K562 (cell line): ENCODE measurements at places on chromosomes 2 and 18.

DNA sequence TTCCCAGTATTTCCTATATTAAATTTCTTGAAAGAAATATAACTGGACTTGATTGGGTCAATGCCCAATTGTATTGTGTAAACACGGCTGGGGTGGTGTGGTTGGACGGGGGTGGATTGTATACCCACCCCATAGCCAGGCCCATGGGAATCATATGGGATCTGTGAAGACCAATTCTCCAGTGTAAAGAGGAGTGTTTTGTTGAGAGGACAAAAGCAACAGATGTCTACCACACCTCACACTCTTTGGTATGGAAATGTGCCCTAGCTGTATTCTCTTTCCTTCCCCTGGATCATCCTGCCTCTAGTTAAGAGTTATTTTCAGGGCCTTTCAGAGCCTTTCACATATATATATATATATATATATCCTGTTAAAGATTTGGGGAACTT lies 57.5 kb upstream of the TGIF1 start:
- DNase-seq = no peak

GRCh38 chr2:236397681-236398080 lies 133.5 kb upstream of the ASB18 start:
- no peak for DNase-seq

DNA sequence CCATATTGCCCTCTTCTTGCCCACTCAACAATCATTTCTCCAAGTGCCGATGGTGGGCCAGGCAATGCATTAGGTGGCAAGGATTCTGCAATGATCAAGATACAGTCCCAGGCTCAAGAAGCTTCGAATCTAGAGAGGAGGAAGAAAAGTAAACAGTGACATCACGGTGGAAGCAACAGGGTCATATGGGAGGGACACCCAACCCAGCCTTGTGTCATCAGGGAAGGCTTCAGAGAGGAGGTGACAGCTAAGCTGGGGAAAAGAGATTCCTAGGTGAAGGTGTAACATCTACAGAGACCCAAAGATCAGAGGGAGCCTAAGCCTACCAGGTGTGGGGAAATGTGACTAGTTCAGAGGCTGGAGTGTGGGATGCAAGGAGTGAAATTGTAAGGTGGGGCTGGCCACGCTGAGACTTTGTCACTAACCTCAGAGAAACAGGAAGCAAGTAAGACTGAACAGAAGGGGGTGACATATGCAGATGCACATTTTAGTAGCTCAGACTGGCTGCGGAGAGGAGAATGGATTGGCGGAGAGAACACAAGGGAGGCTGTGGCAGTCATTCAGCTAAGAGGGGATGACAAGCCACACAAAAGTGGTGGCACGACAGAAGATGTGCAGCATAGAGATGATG lies 104.9 kb downstream of the ANKRD44 start:
- DNase-seq = no peak

GRCh38 chr2:126614524-126615227 lies 41.3 kb upstream of the GYPC start:
- no peak for DNase-seq

- DNase-seq = no peak
Measured at GRCh38 chr2:48347712-48348111, 182.2 kb upstream of the STON1 start.

GRCh38 chr2:86308356-86308755 lies 29.1 kb downstream of the REEP1 start:
- DNase-seq = no peak

DNA sequence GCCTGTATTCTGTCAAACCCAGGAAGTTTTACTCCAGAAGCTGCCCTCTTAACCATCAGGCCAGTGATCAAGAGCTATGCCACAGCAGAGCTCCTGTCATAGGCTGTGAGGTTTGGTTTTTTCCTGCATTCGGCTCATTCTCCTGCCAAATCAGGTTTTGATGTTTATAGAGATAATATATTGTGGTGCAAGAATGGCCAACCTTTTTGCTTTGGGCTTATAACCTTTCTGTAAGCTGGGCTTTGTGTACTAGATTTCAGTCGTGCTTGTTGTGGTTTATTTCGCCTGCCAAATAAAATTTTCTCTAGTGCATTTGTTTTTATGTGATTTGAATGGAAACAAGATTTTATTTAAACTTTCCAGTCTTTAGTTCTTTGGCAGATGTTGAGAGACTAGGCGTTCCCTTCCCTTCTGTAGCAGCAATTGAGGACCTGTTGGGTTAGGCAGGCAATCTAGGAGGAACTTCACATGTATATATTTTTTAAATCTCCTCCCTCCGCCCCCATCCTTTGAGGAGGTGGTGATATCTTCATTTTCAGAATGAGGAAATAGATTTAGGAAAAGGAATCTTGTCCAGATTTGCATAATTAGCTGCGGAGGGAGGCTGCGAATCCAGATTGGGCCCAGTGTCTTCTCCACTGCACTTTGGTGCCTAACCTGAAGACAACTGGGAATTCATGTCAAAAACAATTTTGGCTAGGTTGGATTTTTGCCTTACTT lies 2.6 kb downstream of the KDM3A start:
- no peak for DNase-seq

- DNase-seq = no peak
Measured at GRCh38 chr2:151842830-151843690, 14.8 kb upstream of the ARL5A start.
